Muscle of back (tissue), 13 donors: ENCODE measurements at places on chromosomes 13 and 19. TPM values are rescaled to one million over a fixed set of nuclear protein-coding genes. Genes with fewer than 3 reads are reported as not detected.
A peak's percentile ranks its signal among the peaks of the same experiment; 100 is the strongest.

- no peak for DNase-seq
Measured at GRCh38 chr13:52421216-52421615, 15.2 kb upstream of the THSD1 start.

DNA sequence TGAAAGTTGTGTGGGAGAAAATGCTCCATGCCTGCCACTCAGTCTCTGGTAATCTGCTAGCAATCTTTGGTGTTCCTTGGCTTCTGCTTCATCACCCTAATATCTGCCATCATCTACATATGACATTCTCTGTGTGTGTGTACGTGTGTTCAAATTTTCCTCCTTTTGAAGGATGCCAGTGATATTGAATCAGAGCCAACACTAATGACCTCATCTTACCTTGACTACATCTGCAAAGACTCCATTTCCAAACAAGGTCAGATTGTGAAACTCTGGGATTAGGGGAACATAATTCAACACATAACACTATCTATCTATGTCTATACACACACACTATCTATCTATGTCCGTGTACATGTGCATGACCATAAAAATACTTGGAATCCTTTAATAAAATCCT, 81.4 kb upstream of the IRS2 start:
- no peak for DNase-seq

DNA sequence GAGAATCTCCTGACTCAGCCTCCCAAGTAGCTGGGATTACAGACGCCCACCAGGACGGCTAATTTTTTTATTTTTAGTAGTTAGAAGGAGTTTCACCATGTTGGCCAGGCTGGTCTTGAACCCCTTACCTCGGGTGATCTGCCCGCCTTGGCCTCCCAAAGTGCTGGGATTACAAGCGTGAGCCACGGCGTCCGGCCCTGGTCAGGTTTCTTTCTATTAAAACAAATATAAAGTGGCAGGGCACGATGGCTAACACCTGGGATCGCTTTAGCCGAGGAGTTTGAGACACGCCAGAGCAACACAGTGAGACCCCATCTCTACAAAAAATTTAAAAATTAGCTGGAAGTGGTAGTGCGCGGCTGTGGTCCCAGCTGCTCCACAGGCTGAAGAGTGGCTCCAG, 1.5 kb upstream of the MED25 start:
- DNase-seq: no peak

The ZNF561 gene
- 37.0 TPM for polyA plus RNA-seq

- no peak for DNase-seq
Measured at GRCh38 chr13:40469581-40470310, 196.7 kb downstream of the FOXO1 start.

DNA sequence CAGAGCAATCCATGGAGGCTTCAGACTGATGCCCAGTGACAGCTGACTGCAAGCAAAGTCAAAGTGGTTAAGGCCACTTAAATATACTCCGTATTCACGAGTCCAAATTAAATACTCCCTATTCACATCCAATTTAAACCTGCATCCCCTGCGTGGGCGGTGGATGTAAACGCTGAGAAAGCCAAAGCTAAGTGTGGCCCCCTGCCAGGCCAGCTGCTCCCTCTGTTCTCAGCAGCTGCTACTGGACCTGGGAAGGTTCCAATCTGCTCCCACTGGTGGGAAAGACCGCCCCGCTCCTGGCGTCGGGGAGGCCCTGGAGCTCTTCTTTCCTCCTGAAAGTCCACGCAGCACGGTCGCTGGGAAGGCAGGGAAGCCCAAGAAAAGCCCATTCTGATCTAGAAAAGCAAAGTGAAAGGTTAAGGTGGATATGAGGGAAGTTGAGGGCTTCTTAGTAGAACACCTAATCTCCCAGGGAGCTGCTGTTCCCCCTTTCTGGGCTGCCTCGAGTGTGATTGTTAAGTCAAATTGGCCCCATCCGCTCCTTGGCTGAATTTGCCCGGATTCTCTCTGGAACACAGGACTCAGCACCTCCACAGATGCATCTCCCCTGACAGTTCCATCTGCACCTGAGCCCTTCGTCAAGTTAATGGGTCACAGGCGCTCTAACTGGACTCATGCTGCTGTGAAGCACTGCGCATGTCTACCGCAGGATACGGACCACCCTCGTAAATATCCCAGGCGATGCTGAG, 205.5 kb downstream of the USP12 start:
- peak; percentile 77 for DNase-seq

- DNase-seq: no peak
Measured at GRCh38 chr19:7478173-7478842, 10.5 kb downstream of the PEX11G start.

GRCh38 chr13:44768775-44769581, 192.8 kb upstream of the TSC22D1 start:
- no peak for DNase-seq

The SLC5A5 gene
- 0.09 TPM for polyA plus RNA-seq

The MEIOSIN gene
- not detected for polyA plus RNA-seq

DNA sequence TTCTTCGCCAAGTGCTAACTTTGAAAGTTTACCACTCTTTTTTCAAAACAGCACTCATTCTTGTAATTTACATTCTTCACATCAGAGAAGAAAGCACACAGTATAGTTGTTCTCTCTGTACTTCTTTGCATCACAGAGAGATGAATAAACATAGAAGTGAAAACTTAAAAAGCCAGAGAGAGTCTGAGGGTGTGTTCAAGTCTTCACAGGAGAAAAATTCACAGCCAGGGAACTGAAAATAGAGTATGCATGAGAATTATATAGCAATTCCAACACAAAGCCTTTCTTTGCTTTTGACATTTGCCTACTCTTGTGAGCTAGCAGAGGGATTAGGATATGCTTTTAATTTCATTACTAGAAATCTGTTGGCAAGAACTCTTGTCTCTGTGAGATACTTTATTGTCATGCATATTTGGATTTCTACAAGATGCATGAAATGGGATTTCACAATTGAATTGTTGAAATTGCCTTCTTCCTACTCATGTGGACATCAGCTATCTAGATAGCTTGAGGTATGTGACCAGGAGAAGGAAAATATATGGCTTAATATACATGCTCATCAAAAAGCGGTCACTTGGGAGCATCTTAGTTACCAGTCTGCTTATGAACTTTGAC, 166.1 kb downstream of the SLC7A1 start:
- DNase-seq: no peak

GRCh38 chr13:112073245-112074138, 6.5 kb downstream of the SOX1 start:
- DNase-seq: no peak

DNA sequence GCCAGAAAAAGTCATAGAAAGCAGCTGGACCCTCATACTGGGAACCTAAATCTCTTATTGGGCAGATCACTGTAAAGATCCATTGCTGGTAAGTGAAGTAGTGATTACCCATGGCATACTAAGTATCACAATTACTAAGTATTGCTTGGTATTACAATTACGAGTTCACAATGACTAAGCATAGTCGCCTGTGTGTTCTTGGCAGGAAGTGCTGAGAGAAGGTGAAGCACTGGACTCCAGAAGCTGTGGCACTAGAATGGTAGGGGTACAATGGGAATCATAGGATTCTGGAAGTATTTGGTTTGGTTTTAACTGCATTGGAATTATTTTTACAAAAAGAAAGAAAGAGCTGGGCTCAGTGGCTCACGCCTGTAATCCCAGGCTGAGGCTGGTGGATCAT, 20.3 kb downstream of the LGALS16 start:
- no peak for DNase-seq

The PSG11 gene
- 1.5 TPM for polyA plus RNA-seq

GRCh38 chr19:723247-723646, 14.5 kb downstream of the PALM start:
- DNase-seq: no peak

- DNase-seq: no peak
Measured at GRCh38 chr19:30666301-30666803, 294.2 kb downstream of the ZNF536 start.

The RHPN2 gene
- 1.5 TPM for polyA plus RNA-seq

The KASH5 gene
- 0.05 TPM for polyA plus RNA-seq

The OR7D2 gene
- polyA plus RNA-seq: 0.11 TPM

GRCh38 chr13:27120811-27121210, 50.8 kb downstream of the USP12 start:
- no peak for DNase-seq

DNA sequence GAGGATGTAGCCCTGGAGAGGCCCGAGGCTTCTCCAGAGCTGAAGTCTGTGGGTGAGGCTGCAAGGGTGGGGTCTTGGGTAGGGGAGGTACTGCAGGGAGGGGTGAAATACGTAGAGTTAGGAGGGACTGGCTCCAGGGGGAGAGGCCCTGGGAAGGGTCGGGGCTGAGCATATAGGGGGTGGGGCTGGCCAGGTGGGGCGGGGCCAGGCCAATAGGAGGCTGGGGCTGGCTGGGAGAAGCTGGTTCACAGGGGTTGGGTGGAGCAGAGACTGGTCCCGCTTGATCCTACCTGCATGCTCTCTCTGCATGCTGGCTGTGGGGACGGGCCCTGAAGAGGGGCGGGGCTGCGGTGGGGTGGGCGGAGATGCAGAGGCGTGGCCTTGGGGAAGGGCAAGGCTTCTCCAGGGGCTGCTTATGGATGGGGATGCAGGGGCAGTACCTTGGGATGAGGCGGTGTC, 51.9 kb downstream of the CELF5 start:
- peak; percentile 11 for DNase-seq

GRCh38 chr13:50365408-50366391, 350.5 kb downstream of the KCNRG start:
- DNase-seq: no peak

The SHISA2 gene
- 74.5 TPM for polyA plus RNA-seq

DNA sequence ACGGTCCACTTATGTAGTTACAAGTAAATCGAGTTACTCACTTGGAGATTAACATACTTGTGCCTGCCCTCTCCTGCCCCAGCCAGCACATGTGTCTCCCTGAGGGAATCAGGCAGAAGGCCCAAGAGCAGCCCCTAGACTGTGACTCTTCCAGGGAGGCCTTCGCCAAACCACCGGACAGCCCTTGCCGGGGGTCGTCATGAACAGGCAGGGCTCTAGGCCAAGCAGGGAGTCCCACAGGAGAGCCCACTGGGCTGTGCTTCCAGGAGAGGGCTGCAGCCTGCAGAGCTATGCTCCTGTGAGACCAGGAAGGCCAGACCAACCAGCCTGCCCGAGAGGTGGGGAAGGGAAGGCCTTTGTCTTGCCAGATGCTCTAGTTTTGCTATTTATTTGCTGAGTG, 283.3 kb downstream of the FOXO1 start:
- peak; percentile 50 for DNase-seq

The KCNN4 gene
- polyA plus RNA-seq: 0.39 TPM

The CEACAM8 gene
- 0.32 TPM for polyA plus RNA-seq

DNA sequence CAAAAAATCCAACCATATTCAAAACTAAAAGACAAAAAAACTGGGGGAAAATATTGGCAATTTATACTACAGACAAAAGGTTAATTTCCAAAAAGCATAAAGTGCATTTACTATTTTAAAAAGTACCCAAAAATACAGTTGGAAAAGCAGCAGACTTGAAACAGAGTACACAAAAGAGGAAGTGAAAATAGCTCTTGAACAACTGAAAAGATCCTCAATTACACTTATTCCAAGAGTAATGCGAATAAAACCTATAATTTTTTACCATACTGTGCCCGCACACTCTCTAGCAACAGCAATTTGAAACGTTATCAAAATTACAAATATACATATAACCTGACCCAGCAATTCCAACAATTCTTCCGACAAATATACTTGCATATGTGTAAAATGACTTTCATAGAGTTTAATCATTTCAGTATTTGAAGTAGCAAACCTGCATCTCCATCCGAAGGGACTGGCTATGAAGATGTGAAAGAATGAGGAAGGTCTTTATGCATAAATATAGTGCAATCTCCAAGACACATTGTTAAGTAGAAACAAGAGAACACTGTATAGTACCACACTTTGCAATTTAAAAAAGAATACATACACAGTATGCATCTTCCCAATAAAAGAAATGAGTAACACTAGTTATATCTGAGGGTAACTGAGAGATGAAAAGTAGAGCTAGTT, 25.4 kb downstream of the ALG5 start:
- DNase-seq: no peak

GRCh38 chr13:65540175-65540574, 1690.0 kb downstream of the PCDH9 start:
- DNase-seq: peak; percentile 11

The ZNF549 gene
- 8.5 TPM for polyA plus RNA-seq

The NBEA gene
- polyA plus RNA-seq: 14.2 TPM

The IL12RB1 gene
- polyA plus RNA-seq: 0.18 TPM

The SIGLEC12 gene
- 0.13 TPM for polyA plus RNA-seq

- DNase-seq: no peak
Measured at GRCh38 chr19:41328842-41329225, 18.9 kb downstream of the CCDC97 start.

DNA sequence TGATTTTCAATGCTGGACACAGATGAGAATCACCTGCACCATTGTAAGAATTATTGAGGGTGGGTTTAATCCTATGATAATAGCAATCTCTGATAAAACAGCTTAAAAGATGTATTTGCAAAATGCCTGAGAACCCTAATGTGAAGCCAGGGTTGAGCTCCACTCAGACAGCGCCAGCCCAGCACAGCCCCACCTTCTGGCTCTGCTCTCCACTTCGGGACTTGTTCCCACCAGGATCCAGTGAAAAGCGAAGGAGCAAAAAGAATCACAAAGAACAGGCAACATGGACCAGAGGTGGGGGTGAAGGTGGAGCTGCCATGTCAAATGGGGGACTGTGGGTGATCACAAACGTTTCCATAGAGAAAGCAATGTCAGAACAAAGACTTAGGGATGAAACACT, 18.6 kb upstream of the ZNF816 start:
- DNase-seq: no peak

The METTL21C gene
- polyA plus RNA-seq: 21.5 TPM

DNA sequence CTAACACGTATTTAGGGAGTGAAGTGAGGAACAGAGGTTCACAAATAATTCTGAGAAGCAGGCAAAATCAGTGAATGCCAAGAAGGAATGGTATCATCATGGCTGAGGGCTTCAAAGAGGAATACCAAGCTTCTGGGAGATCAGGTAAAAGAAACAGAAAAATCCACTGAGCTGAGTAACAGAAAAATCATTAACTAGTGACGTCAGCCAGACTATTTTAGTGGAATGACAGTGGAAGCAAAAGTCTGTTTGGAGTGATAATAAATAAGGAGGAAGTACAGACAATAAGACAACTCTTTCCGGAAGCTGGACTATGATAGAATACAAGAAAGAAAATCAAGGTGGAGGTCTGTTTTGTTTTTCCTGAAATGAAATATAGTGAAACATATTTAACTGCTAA, 83.5 kb downstream of the SACS start:
- no peak for DNase-seq

The ZNF583 gene
- polyA plus RNA-seq: 6.4 TPM

The UNC13A gene
- polyA plus RNA-seq: 0.25 TPM

DNA sequence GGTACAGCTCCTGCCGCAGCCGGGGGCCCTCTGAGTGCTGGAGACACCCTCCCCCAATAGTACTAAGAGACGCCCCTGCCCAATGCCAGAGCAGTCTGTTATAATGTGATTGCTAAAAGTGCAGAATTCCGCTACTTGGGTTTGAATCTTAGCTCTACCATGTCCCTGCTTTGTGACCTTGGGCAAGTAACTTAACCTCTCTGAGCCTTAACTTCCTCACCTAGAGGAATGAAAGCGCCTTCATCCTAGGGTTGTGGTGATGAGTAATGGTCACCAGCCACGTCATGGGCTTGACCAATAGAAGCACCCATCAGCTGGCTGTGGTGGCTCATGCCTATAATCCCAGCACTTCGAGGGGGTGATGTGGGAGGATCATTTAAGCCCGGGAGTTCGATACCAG, 6.5 kb downstream of the PLEKHG2 start:
- no peak for DNase-seq
